Activated naive CD8-positive, alpha-beta T cell treated with anti-CD3 and anti-CD28 coated beads, Interleukin-2, amount 10 ng/mL, durations not matched to agents 7 days and 5 days (primary cell): ENCODE measurements at places on chromosomes 3 and 15. TPM values are rescaled to one million over a fixed set of nuclear protein-coding genes. Genes with fewer than 3 reads are reported as not detected.
A peak's percentile ranks its signal among the peaks of the same experiment; 100 is the strongest.

GRCh38 chr3:78689378-78689777 is 1078.4 kb downstream of the ROBO1 start:
- no peak overlapping the region for H3K4me3 ChIP-seq
- no peak for DNase-seq
- no peaks in the 10 kb centered on the region for H3K4me1 ChIP-seq

- no peaks in the 10 kb centered on the region for H3K4me1 ChIP-seq
- no peak for DNase-seq
- H3K27me3 ChIP-seq = peaks cover 6% of the 10 kb centered on the region
- no peak overlapping the region for H3K27ac ChIP-seq
- H3K4me3 ChIP-seq = no peak overlapping the region
Observed at GRCh38 chr15:36940636-36941260, 159.6 kb downstream of the MEIS2 start.

CFAP20DC gene
- total RNA-seq = 1.8 TPM

DNA sequence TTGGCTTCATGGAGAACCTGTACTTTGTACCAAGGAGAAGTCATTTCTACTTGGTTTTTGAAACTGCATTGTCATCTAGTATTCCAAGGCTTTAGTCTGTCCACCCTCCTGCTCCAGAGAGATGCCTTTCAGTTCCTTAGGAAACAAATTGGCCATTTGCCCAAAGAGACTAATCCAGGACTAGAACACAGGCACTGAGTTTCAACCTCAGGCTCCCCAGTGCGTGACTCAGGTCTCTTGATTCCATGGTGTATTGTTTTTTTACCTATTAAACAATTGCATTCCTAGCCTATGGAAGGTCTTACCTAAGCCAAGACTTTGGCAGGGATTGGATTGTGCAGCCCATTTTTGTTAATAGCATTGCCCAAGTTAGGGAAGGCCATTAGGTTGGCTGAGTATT is 214.8 kb upstream of the CTDSPL start:
- no peak for DNase-seq
- H3K4me3 ChIP-seq = no peak overlapping the region
- H3K27ac ChIP-seq = no peak overlapping the region
- H3K4me1 ChIP-seq = no peaks in the 10 kb centered on the region
- H3K27me3 ChIP-seq = peaks cover 6% of the 10 kb centered on the region

- H3K27ac ChIP-seq = no peak overlapping the region
- no peak overlapping the region for H3K4me3 ChIP-seq
- no peak for DNase-seq
- no peaks in the 10 kb centered on the region for H3K27me3 ChIP-seq
- H3K4me1 ChIP-seq = no peaks in the 10 kb centered on the region
- H3K36me3 ChIP-seq = no peaks in the 10 kb centered on the region
Observed at GRCh38 chr3:34881026-34881425, 758.3 kb upstream of the ARPP21 start.

A4GNT gene
- not detected for total RNA-seq

- no peak for DNase-seq
- peaks cover 2% of the 10 kb centered on the region for H3K36me3 ChIP-seq
- H3K27me3 ChIP-seq = no peaks in the 10 kb centered on the region
- no peak overlapping the region for H3K27ac ChIP-seq
- H3K4me1 ChIP-seq = peaks cover 5% of the 10 kb centered on the region
Observed at GRCh38 chr15:65233696-65234095, 22.4 kb upstream of the CILP start.

STAC gene
- total RNA-seq = not detected

- H3K27ac ChIP-seq = no peak overlapping the region
- no peaks in the 10 kb centered on the region for H3K4me1 ChIP-seq
- H3K4me3 ChIP-seq = no peak overlapping the region
- DNase-seq = no peak
- H3K27me3 ChIP-seq = no peaks in the 10 kb centered on the region
- no peaks in the 10 kb centered on the region for H3K36me3 ChIP-seq
Observed at GRCh38 chr3:30914696-30915095, 20.2 kb upstream of the GADL1 start.

KBTBD8 gene
- total RNA-seq = 9.2 TPM

WNT7A gene
- 1.5 TPM for total RNA-seq

- H3K36me3 ChIP-seq = peaks cover 12% of the 10 kb centered on the region
- DNase-seq = no peak
- no peak overlapping the region for H3K27ac ChIP-seq
- no peaks in the 10 kb centered on the region for H3K27me3 ChIP-seq
Observed at GRCh38 chr15:88656760-88657221, 18.0 kb downstream of the ISG20 start.

GRCh38 chr3:136789976-136790375 is 28.9 kb upstream of the SLC35G2 start:
- peaks cover 10% of the 10 kb centered on the region for H3K27me3 ChIP-seq
- H3K4me3 ChIP-seq = no peak overlapping the region
- no peak overlapping the region for H3K27ac ChIP-seq
- H3K36me3 ChIP-seq = no peaks in the 10 kb centered on the region
- peaks cover 14% of the 10 kb centered on the region for H3K4me1 ChIP-seq

- H3K36me3 ChIP-seq = no peaks in the 10 kb centered on the region
- no peak overlapping the region for H3K27ac ChIP-seq
- no peak for DNase-seq
- H3K4me1 ChIP-seq = no peaks in the 10 kb centered on the region
- H3K4me3 ChIP-seq = no peak overlapping the region
Observed at GRCh38 chr3:53420831-53421230, 73.5 kb upstream of the DCP1A start.

- peaks cover 8% of the 10 kb centered on the region for H3K36me3 ChIP-seq
- DNase-seq = no peak
- peaks cover 4% of the 10 kb centered on the region for H3K27me3 ChIP-seq
- H3K4me3 ChIP-seq = peak overlapping the region; percentile 67
- peak overlapping the region; percentile 87 for H3K27ac ChIP-seq
Observed at GRCh38 chr3:66490214-66490613, 10.6 kb downstream of the LRIG1 start.

NME9 gene
- total RNA-seq = 0.57 TPM

GRCh38 chr3:47228088-47228487 is 54.5 kb downstream of the KIF9 start:
- no peaks in the 10 kb centered on the region for H3K27me3 ChIP-seq
- no peaks in the 10 kb centered on the region for H3K36me3 ChIP-seq
- H3K4me3 ChIP-seq = no peak overlapping the region

DNA sequence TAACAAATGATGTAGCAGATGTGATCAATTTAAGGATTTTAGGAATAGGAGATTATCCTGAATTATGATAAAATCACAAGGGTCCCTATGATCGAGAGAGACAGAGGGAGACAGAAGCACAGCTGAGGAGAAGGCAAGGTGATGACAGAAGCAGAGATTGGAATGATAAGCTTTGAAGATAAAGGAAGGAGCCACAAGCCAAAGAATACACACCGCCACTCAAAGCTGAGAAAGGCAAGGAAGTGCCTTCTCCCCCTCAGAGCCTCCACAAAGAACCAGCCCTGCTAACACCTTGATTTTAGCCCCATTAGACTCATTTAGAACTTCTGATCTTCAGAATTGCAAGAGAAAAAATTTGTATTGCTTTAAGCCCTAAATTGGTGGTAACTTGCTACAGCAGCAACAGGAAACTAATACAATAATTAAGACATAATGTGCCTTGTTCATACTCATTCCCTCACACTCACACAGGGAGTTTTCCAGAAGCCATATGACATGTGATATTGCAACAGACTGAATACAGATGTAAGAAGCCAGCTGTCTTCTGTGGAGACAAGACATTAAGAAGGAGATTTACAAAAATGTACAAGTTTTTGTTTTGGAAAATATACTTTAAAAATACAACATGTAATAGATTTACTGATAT is 38.2 kb downstream of the TRANK1 start:
- no peak for DNase-seq
- H3K4me3 ChIP-seq = peak overlapping the region; percentile 91
- peaks cover 32% of the 10 kb centered on the region for H3K36me3 ChIP-seq
- peaks cover 52% of the 10 kb centered on the region for H3K4me1 ChIP-seq

DNA sequence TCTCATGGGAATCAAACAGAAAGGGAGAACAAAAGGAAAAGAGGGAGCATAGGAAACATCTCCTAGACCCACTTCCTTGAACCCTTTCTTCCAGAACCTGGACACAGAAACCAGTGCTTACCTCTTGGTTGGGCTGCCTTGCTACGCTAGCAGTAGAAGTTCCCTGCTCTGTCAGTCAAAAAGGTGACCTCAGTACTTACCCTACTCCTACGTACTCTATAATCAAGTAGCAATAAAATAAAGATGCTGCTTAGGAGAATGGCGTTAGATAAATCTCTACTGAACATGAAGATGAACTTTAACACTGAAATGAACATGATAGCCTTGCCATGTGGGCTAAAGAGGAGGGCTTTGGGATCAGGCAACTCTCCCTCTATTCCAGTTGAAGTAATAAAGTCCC is 7.4 kb downstream of the VEPH1 start:
- no peak overlapping the region for H3K27ac ChIP-seq
- DNase-seq = no peak
- H3K27me3 ChIP-seq = peaks cover 50% of the 10 kb centered on the region
- no peaks in the 10 kb centered on the region for H3K36me3 ChIP-seq

DNA sequence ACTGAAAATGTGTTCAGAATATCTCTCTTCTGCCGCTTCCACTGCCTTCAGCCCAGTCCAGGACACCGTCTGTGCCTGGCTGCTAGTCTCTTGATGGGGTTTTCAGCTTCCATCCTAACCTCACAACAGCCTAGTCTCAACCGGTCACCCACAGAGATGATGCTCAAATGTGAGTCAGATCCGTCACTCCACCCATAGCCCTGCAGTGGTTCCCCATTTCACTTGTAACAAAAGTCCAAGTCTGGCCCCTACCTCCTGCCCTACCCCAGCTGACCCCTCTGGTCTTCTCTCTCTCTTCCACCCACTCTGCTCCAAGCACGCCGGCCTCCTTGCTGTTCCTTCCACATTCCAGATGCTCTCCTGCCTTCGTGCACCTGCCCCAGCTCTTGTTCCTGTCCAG is 68.1 kb downstream of the PPARG start:
- peaks cover 12% of the 10 kb centered on the region for H3K27me3 ChIP-seq
- no peak overlapping the region for H3K4me3 ChIP-seq
- no peaks in the 10 kb centered on the region for H3K4me1 ChIP-seq
- no peak overlapping the region for H3K27ac ChIP-seq

DNA sequence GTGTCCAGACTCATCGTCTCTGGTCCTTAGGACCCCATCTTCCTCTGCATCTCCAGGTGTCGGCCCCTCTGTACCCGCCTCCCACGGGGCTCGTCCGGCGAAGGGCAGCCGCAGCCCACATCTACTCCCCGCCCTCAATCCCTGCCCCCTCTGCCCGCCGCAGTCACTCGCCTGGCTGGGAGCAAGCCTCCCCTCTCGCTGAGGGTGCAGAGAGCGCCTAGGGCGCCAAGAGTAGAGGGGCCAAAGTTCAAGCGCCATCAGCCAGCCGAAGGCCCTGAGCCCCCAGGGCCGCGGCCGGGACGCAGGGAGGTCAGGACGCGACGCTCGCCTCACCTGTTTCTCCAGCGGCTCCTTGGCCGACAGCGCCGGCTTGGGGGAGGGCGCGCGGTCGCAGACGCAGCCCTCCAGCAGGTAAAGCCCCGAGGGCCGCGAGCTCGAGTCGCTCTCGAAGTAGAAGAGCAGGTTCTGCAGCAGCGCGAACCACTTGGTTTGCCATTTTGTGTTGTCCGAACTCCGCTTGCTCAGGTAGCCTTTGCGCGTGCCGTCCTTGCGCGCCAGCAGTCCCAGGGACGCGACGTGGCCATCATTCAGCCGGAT is 592 bp downstream of the RASGRF1 start:
- H3K27ac ChIP-seq = no peak overlapping the region
- no peak for DNase-seq
- H3K36me3 ChIP-seq = no peaks in the 10 kb centered on the region

DNA sequence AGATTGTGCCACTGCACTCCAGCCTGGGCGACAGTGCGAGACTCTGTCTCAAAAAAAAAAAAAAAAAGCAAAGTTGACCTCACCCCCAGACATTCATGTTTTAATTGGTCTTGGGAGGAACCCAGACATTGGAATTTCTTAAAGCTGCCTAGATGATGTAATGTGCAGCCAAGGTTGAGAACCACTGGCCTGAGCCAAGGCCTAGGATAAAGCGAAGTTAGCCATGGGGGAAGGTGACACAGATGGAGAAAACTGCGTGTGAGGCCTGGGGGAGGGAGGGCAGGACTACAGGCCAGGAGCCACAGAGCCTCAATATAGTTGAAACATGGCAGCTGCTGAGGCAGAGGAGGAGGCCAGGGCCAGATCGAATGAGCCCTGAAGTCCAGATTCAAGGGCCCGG is 21.0 kb downstream of the GLB1 start:
- no peak overlapping the region for H3K4me3 ChIP-seq
- peaks cover 12% of the 10 kb centered on the region for H3K4me1 ChIP-seq
- peaks cover 15% of the 10 kb centered on the region for H3K36me3 ChIP-seq
- H3K27ac ChIP-seq = no peak overlapping the region
- DNase-seq = no peak
- H3K27me3 ChIP-seq = no peaks in the 10 kb centered on the region

SLC6A1 gene
- total RNA-seq = not detected

- no peak for DNase-seq
- H3K36me3 ChIP-seq = peaks cover under 1% of the 10 kb centered on the region
- H3K27ac ChIP-seq = no peak overlapping the region
- H3K4me1 ChIP-seq = no peaks in the 10 kb centered on the region
- H3K27me3 ChIP-seq = no peaks in the 10 kb centered on the region
Observed at GRCh38 chr3:177465257-177465642, 268.0 kb upstream of the TBL1XR1 start.

SERINC4 gene
- 0.14 TPM for total RNA-seq
